HuH-7.5 (cell line): ENCODE measurements at places on chromosomes 7 and 10.

GRCh38 chr10:27628621-27629020 lies 117.0 kb downstream of the MKX start:
- DNase-seq = no peak

DNA sequence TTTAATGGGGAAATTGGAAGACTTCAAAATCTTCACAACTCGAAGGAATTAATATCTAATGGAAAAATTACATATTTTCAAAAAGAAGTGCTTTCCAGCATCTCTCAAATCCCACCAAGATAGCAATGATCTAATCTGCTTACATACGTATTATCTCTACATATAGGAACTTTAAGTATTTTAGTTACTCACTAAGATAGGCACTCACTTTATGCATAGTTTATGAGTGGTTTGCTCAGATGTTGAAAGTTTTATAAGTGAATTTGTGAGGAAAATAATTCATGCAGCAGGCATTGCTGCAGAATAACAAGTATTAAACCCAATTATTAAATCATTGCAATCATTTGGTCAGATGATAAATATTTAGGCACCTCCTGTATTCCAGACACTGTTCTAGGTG lies 2.3 kb upstream of the CYTH3 start:
- no peak for DNase-seq

DNA sequence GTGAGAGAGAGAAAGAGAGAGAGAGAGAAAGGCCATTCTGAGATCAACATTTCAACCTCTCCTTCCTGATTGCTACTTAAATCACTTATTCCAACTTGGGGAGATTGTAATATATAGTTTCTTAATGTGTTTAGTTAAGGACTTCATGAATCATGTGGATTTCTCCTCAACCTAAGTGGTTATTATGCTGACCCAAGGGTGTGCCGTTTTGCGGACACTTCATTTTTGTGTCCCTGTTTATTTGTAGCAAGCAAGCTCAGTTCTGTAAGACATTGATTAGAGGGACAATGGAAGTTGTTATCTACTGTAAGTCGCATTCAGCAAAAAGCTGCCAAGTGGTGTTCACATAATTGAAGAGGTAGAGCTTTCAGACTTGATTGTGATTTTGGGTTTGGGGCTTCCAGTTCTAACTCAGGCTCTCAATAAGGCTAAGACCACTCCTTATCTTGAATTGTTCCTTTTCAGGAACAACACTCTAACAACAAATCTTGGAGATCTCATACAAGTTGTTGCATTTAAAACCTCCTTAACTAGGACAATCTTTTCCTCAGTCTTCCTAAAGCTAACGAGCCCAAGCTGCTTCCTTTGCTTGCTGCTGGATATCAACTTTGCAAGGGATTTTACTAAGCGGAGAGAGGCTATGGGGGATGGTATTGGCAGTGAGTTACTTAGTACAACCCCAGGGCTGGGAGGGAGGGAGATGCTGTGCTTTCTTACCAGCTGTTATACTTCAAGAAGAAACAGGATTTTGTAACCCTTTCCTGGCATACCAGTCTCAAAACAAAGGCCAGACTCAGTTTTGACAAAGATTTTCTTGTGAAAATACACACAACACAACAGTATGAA lies 19.8 kb upstream of the COL1A2 start:
- no peak for DNase-seq

DNA sequence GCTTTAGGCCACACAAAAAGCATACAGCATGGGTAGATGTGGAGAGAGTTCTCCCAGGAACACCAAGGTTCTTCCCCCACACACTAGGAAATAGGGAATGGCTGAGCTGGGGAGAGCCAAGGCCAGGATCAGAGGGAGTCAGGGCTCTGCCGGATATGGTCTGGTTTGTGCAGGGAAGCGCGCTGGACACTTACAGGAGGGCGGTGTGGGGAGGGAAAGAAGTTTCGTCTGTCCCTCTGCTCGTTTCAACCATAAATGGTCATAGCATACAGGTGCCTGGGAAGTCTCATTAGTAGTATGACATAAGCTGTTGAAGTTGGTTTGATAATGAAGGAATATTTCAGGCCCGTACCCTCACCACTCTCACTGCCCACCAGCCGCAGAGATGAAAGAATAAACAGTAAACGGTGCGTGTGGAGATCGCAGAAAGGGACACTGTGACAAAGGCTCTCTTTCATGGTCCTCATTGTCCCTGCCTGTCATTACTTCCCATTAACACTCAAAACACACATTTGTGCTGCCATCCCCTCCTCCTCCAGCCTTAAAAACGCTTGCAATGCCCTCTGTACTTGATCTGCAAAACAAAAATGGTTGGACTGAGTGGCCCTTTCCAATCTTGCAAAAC lies 207.2 kb downstream of the CELF2 start:
- DNase-seq = no peak

GRCh38 chr10:6582298-6582697 lies 2.2 kb upstream of the PRKCQ start:
- DNase-seq = no peak

DNA sequence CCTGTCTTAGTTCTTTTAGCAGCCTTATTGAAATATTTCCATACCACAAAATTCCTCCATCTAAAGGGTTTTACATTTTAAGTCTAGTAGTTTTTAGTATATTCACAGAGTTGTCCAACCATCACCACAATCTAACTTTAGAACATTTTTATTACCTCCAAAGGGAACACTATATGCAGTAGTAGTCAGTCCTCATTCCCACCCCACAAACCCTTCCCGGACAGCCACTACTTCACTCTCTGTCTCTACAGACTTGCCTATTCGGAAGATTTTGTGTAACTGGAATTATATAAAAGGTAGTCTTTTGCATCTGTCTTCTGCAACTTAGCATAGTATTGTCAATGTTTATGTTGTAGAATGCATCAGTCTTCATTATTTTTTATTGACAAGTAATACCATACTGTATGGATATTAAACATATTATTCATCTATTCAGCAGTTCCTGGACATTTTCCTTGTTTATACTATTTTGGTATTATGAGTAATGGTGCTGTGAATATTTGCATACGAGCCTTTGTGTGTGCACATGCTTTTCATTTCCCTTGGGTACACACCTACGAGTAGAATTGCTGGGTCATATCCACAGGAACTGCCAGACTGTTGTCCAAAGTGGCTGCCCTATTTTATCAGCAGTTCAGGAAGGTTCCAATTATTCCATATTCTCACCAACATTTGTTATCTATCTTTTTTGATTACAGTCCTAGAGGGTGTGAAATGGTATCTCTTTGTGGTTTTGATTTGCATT lies 60.9 kb upstream of the LANCL2 start:
- DNase-seq = no peak

- no peak for DNase-seq
These were observed 25.9 kb downstream of the PFKFB3 start for GRCh38 chr10:6228647-6229046.

GRCh38 chr7:80593869-80594586 lies 44.4 kb upstream of the CD36 start:
- DNase-seq = no peak

GRCh38 chr10:24952707-24953645 lies 570 bp upstream of the PRTFDC1 start:
- peak; percentile 56 for DNase-seq

DNA sequence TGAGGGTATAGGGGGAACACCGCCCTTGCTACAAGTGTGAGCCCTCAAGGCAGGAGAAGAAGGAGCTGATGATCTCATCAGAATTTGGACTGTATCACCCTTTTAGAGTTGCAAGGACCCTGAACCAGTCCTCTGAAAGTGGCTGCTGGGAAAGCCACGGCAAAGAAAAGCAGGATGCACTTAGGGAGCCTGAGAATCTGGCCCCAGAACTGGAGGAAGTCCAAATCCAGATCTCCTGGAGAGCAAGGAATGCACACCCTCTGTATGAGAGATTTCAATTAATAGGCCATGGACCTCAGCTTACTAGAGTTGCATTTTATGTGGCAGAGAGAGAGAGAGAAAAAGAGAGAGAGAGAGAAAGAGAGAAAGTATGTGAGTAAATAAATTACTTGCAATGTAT lies 662.9 kb downstream of the CCSER2 start:
- no peak for DNase-seq
